CD8-positive, alpha-beta memory T cell (primary cell): ENCODE measurements at places on chromosomes 1 and 21. TPM values are rescaled to one million over a fixed set of nuclear protein-coding genes. Genes with fewer than 3 reads are reported as not detected.

GRCh38 chr21:45447821-45448220, 42.9 kb downstream of the COL18A1 start:
- no peaks in the 10 kb centered on the region for H3K36me3 ChIP-seq
- H3K27ac ChIP-seq, result no peak overlapping the region
- H3K27me3 ChIP-seq, result no peaks in the 10 kb centered on the region
- DNase-seq, result no peak
- H3K4me1 ChIP-seq, result no peaks in the 10 kb centered on the region

DNA sequence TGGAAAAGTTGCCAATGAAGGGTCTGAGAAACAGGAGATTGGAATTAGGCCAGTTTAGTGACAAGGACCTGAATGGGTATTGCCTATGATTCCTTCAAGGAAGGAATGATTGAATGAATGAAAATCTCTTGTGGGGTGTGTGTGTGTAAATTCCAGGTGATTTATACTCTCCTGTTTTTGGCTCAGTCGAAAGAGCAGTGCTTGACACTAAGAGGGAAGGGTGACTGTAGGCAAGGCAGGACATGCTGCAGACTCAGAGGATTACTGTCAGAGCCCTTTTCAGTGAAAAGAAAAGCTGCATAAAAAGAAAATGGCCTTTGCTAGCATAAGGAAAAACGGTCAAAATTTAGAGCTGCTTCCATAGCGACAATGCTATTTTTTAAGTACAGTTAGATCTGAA, 30.1 kb downstream of the C1orf21 start:
- no peak for DNase-seq
- H3K4me1 ChIP-seq, result no peaks in the 10 kb centered on the region
- H3K4me3 ChIP-seq, result no peak overlapping the region
- no peak overlapping the region for H3K27ac ChIP-seq
- H3K27me3 ChIP-seq, result no peaks in the 10 kb centered on the region
- no peaks in the 10 kb centered on the region for H3K36me3 ChIP-seq

GRCh38 chr1:235265900-235266299, 62.1 kb downstream of the ARID4B start:
- H3K27ac ChIP-seq, result no peak overlapping the region
- no peak overlapping the region for H3K4me3 ChIP-seq
- no peaks in the 10 kb centered on the region for H3K27me3 ChIP-seq

DNA sequence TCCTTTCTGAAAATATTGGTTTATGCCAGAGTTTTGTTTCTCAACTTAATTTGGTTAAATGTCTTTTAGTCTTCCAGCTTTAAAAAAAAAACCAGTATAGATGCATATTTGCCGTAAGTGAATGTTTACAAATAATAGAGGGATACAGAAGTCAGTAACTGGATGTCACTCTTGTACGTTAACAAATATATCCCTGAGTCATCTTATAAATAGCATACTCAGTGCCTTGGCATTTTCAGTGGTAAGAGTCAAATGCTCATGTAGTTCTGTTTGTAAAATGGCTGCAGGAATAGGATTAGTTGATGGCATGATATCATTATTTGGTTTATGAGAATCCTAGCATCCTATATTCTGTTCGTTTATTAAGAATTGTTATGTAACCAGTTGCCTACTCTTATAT, 55.4 kb downstream of the SPEN start:
- no peak for DNase-seq
- no peaks in the 10 kb centered on the region for H3K4me1 ChIP-seq
- H3K27ac ChIP-seq, result no peak overlapping the region
- H3K27me3 ChIP-seq, result no peaks in the 10 kb centered on the region

DNA sequence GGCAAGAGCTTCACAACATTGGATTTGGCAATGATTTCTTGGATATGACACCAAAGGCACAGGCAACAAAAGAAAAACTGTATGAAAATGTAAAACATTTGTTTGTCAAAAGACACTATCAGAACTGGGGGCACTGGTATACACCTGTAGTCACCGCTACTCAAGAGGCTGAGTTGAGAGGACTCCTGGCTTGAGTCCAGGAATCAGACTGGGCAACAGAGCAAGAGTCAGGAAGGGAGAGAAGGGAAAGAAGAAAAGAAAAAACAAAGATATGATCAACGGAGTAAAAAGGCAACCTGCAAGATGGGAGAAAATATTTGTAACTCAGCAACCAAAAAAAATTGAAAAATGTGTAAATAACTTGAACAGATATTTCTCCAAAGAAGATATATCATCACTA, 6.0 kb upstream of the TUT4 start:
- H3K4me1 ChIP-seq, result peaks cover 8% of the 10 kb centered on the region
- H3K27me3 ChIP-seq, result no peaks in the 10 kb centered on the region
- no peak for DNase-seq
- H3K27ac ChIP-seq, result no peak overlapping the region
- no peaks in the 10 kb centered on the region for H3K36me3 ChIP-seq

GRCh38 chr1:235725434-235725833, 75.8 kb upstream of the GNG4 start:
- H3K4me3 ChIP-seq, result no peak overlapping the region
- no peak overlapping the region for H3K27ac ChIP-seq
- H3K27me3 ChIP-seq, result no peaks in the 10 kb centered on the region
- DNase-seq, result no peak

DNA sequence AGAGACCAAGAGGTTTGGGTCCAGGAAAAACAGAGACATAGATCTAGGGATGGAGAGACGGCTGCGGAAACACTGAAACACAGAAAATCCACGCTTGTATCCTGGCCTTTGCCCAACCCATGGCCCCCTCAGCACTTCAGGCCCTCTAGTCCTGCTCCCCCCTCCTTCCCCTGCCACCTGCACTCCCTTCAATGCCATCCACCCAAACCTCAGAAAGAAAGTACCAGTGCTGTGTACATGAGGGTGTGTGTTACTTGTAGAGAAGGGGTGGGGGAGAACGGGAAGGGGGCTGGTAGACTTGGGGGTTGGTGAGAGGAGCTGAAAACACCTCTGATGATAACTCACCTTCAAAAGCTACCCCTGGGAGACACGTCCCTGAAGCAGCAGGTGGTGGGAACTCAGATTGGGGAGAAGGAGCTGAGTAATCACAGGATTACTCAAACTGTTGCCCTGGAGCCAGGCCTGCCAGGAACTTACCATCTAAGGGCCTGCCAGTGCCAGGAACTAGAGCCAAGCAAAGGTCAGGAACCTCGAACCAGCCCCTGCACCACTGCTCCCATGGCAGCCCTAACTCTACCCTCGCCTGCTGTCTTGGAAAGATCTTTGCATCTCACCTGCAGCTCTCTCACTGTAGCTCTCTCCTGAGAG, 11.5 kb downstream of the RORC start:
- no peaks in the 10 kb centered on the region for H3K27me3 ChIP-seq
- no peaks in the 10 kb centered on the region for H3K36me3 ChIP-seq
- no peak for DNase-seq
- H3K4me3 ChIP-seq, result no peak overlapping the region
- H3K4me1 ChIP-seq, result peaks cover 50% of the 10 kb centered on the region

GCSAML gene
- 0.20 TPM for total RNA-seq
